Activated CD4-positive, alpha-beta T cell treated with anti-CD3 and anti-CD28 coated beads, Interleukin-10, Interleukin-2, amounts not matched to agents 100 ng/mL and 50 ng/mL, durations not matched to agents 16 hours and 8 hours (primary cell): ENCODE measurements at places on chromosomes 5 and 9.

GRCh38 chr9:91972076-91972626 lies 22.1 kb upstream of the ROR2 start:
- no peak for DNase-seq

GRCh38 chr5:35281613-35282012 lies 51.3 kb upstream of the PRLR start:
- no peak for DNase-seq

DNA sequence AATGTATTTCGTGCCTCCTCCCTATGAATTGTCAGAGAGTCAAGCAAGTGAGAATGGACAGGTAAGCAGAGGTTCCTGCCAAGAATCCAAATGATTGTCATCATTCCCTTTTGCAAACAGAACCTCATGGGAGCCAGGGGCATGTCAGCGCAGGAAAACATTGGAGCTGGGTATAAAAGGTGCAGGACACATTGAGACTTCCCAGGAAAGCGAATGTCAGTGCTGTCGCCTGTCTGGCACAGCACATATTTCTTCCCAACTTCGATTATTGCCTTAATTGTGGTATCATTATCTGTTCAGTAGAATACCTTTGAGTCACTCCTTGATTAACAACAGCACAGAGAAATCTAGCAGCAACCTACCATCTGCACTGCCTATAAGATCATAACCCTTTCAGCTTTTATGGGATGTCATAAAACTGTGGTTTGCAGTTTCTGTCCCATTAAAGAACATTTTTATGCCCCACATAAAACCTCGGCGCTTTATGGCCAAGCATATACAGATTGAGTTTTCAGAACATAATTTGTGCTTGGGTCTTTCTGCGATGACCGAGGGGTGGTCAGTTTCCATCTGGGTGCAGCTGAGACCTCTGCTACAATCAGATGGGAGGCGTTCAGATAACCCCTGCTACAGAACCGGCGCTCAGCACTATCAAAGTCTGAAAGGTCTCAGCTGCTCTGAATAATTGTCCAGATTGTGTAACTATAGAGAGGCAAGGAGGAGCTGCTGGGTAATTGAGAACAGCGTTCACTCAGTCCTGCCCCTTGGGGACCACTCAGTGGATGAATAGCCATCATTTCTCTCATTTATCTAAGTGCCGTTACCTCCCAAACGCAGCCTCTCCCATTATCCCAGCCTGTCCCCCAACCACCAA lies 30.9 kb upstream of the WWC1 start:
- DNase-seq = no peak

- no peak for DNase-seq
These were observed 67.9 kb upstream of the ADAMTS2 start for GRCh38 chr5:179413086-179413690.

GRCh38 chr9:83062651-83063527 lies at the start of gene RASEF:
Gene RASEF (minus strand): TSS chr9:83063142. CDS start chr9:83062867, 275 bp downstream.
- no peak for DNase-seq

DNA sequence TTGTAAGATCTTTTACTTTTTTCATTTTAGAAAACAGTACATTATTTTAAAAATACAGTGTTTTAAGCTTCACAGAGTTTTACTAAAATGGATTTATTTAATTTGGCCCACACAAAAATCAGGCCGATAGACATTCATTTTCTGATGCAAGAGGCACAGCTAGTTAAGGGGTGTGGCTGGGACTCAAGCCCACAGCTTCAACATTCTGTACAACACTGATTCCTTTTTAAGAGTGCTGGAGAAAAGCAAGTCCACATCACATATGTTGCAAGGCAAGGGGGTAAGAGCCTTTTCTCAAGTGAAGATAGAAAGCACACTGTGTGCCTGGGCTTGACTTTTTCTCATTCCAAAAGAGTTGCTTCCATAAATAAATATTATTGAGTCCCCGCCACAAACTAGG lies 195.9 kb downstream of the RFK start:
- no peak for DNase-seq

DNA sequence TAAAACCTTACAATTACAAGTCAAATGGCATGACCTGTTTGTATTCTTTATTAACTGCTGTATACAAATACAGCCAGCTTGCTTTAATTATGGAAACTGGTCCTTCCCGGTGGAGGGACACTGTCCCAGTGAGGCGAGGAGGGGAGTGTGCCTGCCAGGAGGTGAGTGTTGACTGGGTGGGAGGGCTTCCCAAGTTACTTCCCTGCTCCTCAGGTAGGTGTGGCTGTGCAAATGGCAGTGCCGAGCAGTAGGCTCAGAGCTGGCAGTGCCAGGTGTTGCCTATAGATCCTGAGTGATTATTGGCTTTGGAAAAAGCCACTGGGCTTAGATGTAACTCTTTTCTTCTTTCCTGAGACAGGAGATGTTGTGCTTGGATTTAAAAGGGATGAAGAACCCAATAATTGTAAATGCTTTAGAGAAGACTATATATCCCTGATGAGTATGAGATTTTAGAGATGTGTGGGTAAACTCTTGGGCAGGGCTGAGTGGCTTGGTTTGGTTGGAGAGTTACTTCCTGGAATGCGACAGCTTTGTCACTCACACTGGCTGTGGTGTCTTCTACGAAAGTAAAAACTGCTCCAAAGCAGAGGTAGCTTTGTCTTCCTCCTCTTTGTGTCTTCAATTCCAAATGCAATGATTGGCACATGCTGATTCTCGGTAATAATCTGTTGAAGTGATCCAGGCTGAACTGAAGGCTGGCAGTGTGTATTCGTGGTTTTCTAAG lies 43.7 kb downstream of the GLRX start:
- no peak for DNase-seq

GRCh38 chr5:57316798-57317327 lies 143.0 kb downstream of the GPBP1 start:
- peak; percentile 13 for DNase-seq

DNA sequence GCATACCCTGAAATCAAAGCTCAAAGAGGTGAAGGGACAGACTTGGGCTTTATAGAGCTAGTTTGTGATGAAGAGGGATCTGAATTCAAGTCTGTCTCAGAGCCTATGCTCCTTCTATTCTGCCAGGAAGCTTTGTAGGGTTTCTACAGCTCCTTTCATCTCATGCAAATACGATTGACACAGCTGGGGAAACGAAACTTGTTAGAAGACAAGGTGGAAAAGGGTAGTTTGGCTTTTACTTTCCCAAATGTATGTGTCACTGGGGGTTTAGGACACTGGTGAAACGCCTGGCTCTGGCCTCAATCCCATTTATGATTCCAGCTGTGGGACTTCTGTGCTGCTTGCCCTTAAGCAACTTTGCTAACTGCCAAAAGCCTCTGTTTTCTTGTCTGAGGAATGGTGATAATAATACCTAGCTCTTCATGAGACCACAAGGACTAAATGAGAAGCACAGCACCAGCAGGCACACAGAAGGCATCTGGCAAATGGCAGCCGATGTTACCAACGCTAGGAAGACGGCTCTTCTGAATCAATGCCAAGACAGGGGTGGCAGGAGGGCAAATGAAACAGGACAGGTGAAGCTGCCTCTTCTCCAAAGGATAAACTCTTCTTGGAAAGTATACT lies 70.3 kb upstream of the EQTN start:
- peak; percentile 54 for DNase-seq
